ENCODE measurements at places on chromosomes 1 and 21.

DNA sequence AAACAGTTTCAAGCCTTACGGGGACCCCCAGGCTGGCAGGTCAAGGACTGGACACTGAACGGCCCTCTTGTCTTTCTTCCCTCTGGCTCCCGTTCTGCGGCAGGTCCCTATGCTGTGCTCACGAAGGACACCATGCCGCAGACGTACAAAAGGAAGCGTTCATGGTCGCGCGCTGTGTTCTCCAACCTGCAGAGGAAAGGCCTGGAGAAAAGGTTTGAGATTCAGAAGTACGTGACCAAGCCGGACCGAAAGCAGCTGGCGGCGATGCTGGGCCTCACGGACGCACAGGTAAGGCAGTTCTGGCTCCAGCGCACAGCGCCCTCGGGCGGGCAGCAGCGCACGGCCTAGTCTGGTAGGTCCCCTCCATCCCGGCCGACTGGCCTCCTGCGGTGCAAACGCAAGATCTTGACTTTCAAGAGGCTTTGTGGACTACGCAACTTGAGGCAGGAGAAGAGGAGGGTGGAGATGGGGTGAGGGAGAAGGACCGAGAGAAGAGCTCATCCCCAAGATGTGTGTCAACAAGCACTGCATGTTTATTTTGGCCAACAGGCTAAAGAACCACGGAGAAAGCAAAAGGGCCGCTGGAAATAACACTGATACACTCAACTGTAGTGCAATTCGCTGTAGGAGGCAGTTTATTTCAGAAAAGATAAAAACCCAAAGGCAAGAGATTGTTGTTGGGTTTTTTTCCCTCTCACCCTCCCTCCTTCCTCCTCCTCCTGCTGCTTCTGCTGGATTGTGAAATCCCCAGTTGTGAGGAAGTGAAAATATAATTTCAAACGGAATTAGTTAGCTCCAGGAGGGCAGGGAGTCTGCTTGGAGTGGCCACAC lies 3.0 kb downstream of the HLX start:
- DNase-seq = no peak

DNA sequence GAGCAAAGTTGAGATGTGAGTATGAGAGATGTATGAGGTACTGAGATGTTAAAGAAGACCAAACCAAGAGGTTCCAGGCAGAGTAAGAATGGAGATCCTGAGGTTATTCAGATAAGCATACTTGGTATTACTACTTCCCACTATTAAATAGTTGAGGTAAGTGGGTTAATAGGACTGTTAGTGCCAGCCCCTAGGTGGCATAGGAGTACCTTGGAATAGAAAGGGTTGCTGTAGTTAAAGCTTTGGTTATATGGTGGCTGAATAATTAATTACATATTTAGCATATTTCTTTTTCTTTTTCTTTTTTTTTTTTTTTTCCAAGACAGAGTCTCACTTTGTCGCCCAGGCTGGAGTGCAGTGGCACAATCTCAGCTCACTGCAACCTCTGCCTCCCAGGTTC lies 397.9 kb upstream of the TMPRSS15 start:
- DNase-seq = no peak

DNA sequence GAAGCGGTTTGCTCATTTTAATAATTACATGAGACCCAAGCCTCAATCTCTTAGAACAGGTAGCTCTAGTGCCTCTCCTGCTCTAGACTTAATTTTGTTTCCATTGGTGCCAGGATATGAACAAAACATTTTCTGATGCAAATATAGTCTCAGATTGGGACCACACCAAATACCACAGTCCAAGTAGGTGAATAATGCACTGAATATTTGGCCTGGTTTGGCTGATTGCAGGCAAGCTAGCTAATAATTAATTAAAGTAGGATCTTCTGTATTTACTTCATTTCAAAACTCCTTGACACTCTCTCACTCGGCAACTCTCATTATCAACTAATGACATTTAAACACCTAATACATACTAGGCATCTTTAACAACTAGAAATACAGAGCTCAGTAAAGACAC lies 219.6 kb downstream of the LTN1 start:
- DNase-seq = no peak

DNA sequence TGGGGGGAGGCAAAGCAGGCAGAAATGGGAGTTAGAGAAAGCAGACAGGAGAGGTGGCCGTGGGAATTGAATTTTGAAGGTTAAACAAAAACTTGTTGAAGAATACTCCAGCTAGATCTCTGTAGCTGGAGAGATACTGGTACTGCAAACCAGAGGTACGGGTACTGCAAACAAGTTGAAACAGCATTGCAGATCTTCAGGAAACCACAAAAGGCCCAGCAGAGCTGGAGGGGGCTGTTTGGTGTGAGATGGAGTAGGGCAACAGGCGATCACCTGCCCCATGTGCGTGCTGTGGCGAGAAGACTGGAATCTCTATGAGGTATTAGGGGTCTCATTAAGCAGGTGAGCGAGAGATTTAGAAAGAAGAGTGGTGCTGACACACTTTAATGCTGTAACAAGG lies 77.7 kb upstream of the RGS4 start:
- DNase-seq = no peak

- no peak for DNase-seq
These were observed at the start of gene C1orf185 for GRCh38 chr1:51101976-51102375. C1orf185 (plus strand) TSS chr1:51102228; CDS start chr1:51102234, 6 bp downstream.

DNA sequence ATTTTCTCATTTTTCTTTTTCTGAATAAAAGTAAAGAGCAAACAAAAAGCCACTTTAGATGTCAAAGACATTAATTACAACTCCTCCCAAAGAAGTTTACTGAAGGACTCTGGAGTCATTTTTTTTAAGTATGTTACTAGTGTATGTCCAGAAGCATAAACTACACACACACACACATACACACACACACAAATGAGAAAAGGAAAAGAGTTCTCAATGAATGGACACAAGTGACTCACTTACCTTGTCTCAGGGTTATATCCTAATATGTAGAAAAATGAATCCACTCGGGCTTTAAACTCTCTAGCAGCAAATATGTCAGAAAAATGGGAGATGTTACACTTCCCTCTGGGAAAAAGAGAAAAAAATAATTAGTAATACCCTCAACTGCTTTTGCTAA lies 223.1 kb downstream of the SLC45A1 start:
- no peak for DNase-seq

GRCh38 chr1:214372092-214372491 lies 91.1 kb downstream of the SMYD2 start:
- no peak for DNase-seq

DNA sequence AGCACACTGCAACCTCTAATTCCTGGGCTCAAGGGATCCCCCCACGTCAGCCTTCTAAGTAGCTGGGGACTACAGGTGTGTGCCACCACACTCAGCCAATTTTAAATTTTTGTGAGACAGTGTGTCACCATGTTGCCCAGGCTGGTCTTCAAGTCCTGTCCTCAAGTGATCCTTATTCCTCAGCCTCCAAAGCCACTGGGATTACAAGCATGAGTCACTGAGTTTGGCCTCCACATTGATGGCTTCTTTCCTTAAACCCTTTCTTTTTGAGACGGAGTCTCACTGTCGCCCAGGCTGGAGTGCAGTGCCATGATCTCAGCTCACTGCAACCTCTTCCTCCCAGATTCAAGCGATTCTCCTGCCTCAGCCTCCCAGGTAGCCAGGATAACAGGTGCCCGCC lies 7.6 kb downstream of the KPNA6 start:
- DNase-seq = no peak

- DNase-seq = no peak
These were observed 33.2 kb upstream of the EPHA8 start for GRCh38 chr1:22529901-22530621.

DNA sequence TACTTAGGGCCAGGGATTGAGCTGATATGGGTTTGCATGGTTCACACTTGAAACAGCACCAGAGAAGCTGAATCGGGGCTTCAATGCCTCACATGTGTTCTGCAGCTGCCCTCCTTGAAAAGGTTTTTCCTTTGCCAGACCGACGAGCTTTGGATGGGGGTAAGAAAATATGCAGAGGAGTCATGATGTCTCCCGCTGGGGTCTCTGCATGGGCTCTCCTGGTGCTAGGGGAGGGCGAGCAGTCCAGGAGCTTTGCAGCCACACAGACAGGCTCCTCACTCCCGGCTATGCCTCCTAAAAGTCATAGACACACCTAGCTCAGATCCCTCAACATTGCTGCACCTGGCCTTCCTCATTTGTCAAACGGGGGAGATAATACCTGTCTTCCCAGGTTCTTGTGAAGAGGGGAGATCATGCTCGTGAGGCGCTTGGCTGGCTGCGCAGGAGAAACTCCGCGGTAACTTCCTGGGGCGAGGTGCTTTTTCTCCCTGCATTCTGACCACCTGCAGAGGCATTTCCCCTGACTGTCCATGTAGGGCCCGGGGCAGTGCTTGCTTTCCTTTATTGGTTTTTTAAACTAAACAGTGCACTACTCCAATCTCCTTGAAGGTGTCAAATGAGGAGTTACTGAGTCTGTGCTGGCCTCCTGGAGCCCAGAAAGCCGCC lies 112.4 kb downstream of the PLXNA2 start:
- DNase-seq = no peak

DNA sequence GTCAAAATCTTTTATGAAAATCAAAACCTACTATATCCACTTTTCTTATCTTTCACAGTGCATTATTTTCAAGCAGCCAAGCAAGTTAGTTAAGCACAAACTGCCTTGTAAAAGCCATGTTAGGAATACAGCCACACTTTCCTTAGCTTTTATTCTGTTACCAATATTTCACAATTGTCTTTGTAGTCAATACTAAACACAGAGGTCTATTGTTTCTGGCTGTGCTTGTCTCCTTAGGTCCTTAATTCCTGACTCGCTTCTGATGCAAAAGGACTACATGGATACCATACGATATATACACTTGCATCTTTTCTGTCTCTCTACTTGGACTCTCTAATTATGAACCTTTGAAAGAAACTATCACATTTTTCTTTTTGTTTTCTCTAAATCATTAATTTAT lies 331.8 kb downstream of the NEGR1 start:
- no peak for DNase-seq

GRCh38 chr1:221801251-221801661 lies 59.4 kb upstream of the DUSP10 start:
- DNase-seq = no peak

- DNase-seq = no peak
These were observed 34.3 kb upstream of the EDEM3 start for GRCh38 chr1:184788970-184789369.

DNA sequence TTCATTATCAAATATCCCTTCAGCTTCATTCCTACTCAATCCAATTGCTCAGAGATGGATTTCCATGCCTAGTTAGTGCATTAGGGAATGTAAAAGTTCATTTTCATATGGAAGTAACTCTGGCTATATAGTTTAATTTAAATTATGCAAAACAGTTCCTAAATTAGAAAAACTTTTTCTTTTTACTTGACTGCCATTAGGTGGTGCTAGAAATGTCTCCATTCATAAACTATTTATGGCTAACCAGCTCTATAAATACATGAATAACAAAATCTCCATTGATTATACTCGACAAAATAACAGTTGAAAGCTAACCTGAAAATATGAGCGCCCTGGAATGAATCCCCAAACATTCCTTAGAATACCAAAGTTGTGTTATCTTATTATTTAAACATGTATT lies 311.4 kb downstream of the USH2A start:
- DNase-seq = no peak

GRCh38 chr1:235864931-235865525 lies 1.7 kb downstream of the LYST start:
- no peak for DNase-seq

- no peak for DNase-seq
These were observed 44.1 kb upstream of the CXADR start for GRCh38 chr21:17468698-17469097.

- no peak for DNase-seq
These were observed 8.6 kb upstream of the FCMR start for GRCh38 chr1:206930210-206930798.

- DNase-seq = no peak
These were observed 84.3 kb upstream of the COA6 start for GRCh38 chr1:234288946-234289345.

DNA sequence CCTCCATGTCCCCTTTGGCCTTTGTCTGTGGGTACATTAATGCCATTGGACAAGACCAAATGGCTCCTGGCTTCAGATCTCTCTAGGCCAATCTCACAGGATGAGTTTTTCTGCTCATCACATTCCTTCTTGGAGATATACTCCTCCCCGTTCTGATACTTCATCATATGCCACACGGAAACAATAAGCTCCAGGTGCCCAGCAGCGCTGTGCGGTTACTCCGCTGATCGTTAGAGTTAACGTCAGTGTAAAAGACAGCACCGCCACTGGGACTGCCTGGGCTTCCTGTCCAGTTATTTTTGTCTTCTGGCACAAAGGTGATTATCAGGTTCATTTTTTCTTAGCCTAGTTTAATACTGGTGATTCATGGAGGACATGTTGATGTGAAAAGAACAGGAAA lies 22.5 kb downstream of the CACHD1 start:
- DNase-seq = no peak

DNA sequence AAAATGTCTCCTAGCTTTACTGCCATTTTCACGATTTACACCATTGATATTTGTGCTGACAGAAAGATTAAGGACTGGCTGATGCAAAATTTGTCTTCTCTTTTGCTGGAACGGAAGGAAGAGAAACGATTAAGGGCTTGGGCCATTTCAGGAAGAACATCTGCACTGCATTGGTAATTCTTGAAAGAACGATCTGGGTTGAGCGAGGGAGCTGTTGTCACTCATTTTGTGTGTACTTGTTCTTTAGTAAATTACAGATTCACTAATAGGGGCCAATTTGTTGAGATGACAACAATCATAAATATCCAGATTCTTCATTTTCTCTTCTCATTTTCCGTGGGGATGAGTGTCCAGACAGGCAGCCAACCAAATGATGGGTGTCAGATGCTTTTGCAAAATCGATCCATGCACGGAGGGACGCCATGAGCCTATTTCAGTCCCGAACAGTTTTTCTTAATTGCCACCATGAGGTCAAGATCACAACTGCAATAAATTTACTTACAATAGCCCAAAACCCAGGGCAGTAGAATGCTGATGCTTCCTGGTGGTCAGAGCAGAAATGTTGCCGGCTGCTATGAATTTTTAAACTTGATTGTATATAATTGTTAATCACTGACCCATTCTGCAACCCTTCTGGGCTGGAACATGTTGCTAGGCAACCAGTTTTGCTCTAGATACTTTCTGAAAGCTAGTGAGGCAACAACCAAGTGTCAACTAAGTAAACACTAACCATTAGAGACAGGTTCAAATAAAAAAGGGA lies 132.4 kb upstream of the TIAM1 start:
- DNase-seq = no peak

- DNase-seq = no peak
These were observed 47.9 kb downstream of the SMYD3 start for GRCh38 chr1:246459221-246459620.

GRCh38 chr1:24442764-24443163 lies 27.2 kb downstream of the NIPAL3 start:
- DNase-seq = no peak

DNA sequence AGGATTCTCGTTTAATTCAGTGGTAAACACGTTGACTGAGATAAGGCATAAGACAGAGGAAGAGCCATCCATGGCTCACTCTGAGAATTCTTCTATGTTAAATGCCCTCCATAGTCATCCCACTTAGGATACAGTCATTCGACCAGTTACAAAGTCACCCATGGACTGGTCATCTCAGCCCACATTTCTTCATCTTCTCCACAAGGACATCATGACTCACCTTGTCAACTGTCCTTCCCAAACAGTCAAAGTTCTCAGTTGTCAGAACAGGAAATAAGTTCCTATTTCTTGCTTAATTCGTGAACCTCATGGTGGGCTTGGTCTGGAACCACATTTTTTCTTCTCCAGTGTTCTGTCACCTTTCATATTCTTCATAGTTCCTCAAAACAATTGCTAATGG lies 133.2 kb downstream of the TGFB2 start:
- no peak for DNase-seq
